ENCODE measurements at places on chromosomes 16 and 17.

- no peak for DNase-seq
Measured at GRCh38 chr17:73546770-73547536, 97.3 kb downstream of the SDK2 start.

DNA sequence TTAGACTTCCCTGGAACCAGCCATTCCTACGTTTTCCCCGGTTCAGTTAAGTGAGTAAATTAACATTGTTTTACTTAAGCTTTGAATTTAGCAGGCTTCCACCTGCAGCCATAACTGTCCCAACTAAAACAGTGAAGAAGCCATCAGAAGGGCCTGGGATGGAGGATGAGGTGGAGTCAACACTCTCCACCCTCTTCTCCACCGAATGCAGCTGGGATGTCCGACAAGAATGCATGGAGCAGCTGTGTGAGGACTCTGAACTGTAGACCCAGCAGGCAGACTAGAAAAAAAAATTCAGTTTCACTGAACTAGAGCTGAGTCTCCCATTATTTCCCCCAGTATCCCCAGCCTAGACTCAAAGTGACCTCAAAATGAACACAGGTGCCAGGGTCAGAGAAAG lies 114.8 kb downstream of the C16orf95 start:
- no peak for DNase-seq

GRCh38 chr16:8931859-8932258 lies 31.8 kb downstream of the USP7 start:
- peak; percentile 51 for DNase-seq

DNA sequence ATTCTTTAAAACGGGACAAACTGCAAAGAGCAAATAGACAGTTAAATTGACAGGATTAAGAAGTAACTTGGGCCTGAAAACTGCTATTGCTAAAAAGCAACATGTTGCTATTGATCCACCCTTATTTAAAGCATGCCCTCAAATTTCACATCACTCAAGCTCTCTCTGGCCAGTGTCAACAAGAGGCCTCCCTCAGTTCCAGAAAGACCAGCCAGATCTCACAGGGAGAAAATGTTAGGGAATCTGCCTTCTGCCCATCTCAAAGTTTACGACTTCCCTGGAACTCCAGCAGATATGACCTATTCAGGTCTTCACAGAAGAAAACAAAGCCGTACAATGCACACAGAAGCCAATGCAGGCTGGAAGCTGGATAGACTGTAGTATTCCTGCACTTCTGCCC lies 8.9 kb downstream of the CFAP20 start:
- no peak for DNase-seq

DNA sequence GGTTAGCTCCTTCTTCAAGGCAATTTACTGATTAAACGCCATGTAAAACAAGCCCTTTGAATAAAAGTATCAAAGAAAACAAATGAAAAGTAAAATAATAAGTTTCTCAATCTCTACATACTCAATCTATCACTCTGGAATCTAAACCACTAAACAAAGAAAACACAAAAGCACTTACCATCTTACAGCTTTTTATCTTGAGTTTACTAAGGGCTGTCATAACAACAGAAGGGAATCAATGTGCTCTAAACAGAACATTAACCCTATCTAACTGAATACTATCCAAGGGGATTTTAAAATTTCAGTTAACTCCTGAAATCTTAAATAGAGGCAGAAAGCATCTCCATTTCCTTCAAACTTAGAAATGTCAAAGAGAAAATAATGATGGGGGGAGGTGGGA lies 3.4 kb downstream of the SKA2 start:
- no peak for DNase-seq

DNA sequence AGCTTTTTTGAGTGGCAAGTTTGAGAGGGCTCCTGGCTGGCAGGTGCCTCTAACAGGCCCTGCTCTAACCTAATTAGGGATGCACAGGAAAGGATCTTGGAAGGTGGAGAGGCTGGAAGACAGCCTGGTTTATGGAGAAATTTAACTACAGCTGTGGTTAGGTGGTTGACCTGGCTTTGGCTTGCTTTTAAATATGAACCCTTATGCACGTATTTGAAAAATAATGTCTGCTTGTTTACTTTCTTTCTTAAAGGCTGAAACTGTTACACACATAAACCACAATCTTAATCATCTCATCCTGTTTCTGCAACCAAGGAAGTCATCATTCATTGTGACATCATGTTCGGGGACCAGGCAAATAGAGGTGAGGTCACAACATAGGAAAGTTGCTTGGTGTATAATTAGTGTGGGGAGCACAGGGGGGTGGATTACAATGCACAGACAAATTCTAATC lies 23.1 kb upstream of the DHRS13 start:
- DNase-seq = peak; percentile 44

DNA sequence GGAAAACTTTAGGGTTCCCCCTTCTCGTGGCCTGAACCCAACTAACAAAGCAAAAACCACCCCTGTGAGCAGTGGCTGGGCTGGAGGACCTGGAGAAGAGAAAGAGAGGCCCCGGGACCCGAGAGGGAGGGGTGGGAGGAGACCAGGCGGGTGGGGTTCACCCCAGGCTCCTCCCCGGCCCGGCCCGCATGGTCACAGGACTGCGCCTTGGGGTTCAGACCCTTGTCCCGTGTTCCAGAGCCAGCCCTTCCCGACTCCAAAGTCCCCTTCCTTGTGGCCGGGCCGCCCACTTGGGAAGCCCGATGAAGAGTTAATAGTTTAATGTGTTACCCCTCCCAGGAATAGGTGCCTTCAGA lies 852 bp downstream of the MARVELD3 start:
- DNase-seq = no peak

GRCh38 chr16:50676684-50677225 lies 4.4 kb downstream of the SNX20 start:
- no peak for DNase-seq

- DNase-seq = no peak
Measured at GRCh38 chr16:27980076-27980775, 83.3 kb downstream of the GSG1L start.

GRCh38 chr16:4690946-4691665 lies 2.3 kb upstream of the NUDT16L1 start:
- DNase-seq = no peak

GRCh38 chr17:62899361-62899760 lies 66.7 kb upstream of the TANC2 start:
- no peak for DNase-seq

DNA sequence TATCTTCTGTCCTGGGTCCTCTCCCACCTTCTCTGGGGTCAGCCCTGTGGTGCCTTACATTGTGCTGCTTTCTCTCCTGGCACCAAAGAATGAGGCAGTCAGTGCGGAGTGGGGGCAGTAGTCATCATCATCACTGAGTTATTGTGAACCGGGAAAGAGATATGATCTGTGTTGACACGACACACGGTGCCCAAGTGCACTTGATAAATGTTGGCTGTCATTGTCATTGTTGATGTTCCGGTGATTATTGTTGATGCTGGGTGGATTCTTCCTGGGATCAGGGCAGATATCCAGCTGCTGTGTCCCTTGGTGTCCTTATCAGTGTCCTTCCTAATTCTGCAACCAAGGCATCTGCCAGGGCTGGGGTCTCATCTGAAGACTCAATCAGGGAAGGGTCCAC lies 121.7 kb downstream of the ABCC6 start:
- DNase-seq = no peak

DNA sequence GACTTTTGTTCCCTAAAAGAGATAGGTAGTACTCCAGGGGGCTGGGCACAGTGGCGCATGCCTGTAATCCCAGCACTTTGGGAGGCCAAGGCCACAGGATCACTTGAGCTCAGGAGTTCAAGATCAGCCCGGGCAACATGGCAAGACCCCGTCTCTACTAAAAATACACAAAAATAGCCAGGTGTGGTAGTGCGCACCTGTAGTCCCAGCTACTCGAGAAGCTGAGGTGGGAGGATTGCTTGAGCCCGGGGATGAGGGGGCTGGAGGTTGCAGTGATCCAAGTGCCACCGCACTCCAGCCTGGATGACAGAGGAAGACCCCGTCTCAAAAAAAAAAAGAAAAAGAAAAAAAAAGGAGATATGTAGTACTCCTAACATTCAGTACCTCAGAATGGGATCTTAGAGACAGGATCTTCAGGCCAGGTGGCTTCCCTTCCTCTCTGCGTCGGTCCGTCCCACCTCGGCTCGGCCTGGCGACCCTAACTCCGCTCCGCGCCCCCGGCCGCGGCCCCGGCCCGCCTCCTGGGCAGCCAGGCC lies 89.6 kb downstream of the CDC27 start:
- peak; percentile 5 for DNase-seq

DNA sequence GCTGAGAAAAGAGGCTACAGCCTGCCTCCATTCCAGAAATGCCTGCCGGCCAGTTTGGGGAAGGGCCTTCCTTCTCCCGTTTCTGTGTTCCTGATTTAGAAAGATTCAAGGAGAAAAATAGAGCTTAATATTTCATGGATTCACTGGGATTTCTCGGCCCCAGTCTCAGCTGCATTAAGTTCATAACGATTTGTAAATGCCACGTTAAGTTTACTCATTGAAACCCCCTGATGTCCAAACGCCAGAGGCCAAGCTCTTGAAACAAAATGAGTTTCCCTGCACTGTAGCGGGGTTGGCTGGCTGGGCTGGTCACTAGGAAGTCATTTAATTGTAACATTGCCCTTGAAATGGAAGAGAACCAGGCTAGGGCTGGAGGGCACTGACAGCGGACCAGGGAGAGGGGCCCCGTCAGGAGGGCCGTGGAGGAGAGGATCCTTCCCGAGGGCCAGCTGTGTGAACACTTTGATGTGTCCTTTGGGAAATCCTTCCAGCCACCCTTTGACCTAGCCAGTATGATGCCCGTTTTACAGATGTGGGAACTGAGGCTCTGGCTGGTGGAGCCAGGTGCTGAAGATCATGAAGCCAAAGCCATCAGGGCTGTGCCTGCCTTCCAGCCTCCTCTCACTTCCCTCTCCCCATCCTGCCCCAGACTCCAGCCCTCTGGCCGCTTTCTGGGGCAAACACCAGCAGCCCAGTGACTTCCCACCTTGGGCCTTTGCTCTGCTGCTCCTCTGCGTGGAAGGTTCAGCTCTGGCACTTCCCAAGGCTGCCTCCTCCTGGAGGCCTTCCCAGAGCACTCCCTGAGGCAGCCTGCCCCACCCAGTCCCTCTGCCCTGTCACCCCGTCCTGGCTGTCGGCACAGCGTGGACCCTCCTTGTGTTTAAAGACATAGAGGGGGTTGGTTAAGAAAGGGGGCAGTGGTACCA lies 220.6 kb downstream of the KATNIP start:
- no peak for DNase-seq

GRCh38 chr17:53321651-53322050 lies 501.1 kb upstream of the KIF2B start:
- DNase-seq = no peak

DNA sequence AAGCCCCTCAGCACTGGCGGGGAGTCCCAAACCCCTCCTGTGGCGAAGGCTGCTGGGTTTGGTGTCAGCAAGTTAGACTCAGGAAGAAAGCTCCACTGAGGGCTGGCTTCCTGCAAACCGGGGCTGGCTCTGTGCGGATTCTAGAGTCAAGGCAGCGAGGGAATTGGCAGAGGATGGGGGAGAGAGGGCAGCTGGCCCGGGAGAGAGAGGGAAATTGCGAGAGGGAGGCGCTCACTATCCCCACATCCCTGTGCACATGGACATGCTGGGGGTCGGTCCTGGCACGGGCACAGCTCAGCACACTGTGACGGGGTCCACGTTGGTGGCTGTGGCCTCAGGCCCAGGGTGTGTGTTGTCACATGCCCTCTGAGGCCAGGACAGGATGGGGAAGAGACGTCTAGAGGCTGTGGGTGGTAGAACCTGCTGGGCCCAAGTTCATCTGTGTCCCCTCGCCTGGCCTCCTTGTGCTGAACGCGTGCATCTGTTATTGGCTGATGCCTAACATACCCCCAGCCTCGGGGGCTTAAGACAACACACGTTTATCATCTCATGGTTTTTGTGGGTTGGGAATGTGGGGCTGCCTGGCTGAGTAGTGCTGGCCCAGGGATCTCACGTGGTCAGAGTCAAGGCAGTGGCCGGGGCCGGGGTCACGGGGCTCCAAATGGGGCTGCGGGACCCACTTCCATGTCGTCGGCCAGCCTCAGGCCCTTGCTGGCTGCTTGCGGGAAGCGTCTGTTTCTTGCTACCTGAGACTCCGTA lies 16.7 kb upstream of the JPH3 start:
- no peak for DNase-seq

DNA sequence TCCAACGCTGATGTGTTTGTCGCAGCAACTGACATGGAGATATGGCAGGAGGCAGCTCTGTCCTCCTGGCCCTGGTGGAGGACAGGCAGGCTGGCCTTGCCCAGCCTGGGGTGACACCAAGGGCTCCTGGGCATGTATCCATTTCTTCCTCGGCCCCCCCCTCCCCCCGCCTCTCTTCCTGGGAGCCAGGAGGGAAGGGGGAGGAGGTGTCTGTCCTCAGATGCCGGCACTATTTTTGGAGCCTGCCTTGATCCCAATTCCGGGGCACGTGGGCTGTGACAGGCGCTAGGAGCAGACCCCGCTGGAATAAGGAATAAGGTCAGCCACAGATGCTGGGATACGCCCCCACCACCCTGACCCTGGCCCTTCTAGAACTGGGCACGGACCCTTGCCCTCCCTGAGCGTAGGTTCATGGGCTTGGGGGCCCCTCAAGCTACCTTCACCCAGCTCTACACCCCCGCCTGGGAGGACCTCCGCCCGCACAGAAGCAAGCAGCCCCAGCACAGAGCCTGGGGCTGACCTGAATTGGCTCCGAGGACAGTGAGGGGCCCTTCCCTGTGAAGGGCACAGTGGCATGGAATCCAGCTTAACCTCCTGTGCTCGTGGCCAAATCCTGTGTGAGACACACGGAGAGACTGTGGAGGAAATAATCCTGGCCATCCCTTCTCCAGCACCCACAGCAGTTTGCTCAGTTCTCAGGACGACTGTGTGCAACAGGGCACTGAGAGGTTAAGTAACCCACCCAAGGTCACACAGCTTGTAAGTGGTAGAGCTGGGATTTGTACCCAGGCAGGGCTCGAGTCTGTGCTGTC lies 24.1 kb downstream of the SEC14L5 start:
- DNase-seq = no peak

DNA sequence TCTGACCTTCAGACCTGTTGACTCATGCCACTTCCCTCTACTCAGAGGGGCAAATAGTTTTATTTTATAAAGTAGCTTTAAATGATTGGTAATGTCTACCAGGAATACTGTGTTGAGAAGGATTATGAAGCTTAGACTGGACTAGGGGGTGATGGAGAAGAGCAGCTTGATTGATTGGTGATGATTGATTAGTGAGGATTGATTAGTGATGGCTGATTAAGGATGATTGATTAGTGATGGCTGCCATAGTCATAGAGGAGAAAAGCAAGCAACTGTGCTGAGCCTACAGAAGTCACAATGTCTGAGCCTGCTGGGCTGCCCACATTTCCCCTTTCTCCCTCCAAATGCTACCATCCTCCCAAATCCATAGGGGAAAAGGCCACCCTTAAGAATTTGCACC lies 206.8 kb upstream of the SALL1 start:
- DNase-seq = no peak

DNA sequence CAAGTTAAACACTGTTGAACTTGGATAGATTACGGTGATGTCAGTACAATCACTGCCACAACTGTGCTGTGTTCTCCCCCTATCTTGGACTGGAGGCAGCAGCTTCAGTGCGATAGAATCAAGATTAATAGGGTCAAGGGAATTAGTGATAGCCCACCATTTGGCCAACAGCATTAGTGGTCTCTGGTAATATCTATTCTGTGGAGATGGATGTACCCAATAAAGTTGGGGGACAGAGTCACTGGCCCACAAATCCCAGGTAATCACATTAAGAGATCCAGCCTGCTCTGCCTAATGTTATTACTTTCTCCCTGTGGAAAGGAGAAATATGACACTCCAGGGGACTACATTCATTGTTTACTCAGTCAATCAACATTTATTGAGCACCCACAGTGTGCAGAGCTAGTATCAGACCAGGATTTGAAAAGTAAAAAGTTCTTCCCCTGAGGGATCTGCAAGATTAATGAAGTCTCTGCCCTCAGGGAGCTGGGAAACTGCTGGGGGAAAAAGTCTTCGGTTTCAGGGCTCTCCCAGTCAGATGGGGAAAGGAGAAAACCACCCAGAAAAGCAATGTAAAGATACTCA lies 23.6 kb upstream of the ATP5MC1 start:
- DNase-seq = no peak

Data from activated naive CD4-positive, alpha-beta T cell treated with Interleukin-2 at 50 U/mL for 16 hours (primary cell).